Stimulated activated CD8-positive, alpha-beta memory T cell treated with anti-CD3 and anti-CD28 coated beads, Interleukin-4, amount 100 ng/mL, for 4 hours (primary cell): ENCODE measurements at places on chromosomes 7 and 10.
A peak's percentile ranks its signal among the peaks of the same experiment; 100 is the strongest.

GRCh38 chr7:151456782-151457181 lies 16.8 kb upstream of the CRYGN start:
- no peak for DNase-seq

DNA sequence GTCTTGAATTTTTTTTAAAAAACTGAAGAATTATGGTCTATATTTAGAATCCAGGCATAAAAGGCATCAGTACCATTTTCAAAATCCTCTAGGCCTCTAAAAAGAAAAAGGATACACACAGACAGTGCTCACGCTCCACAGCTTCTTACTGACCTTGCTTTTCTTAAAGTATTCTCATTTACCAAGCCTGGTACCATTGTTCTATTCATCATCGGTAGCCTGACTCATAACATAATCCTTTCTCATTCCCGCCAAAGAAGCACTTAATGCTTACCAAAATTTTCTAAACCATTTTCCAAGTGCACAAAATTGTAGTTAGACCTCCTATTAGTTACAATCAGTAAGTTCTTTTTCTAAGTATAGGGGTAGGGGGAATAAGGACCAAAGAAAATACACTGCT lies 54.6 kb downstream of the ATE1 start:
- no peak for DNase-seq

DNA sequence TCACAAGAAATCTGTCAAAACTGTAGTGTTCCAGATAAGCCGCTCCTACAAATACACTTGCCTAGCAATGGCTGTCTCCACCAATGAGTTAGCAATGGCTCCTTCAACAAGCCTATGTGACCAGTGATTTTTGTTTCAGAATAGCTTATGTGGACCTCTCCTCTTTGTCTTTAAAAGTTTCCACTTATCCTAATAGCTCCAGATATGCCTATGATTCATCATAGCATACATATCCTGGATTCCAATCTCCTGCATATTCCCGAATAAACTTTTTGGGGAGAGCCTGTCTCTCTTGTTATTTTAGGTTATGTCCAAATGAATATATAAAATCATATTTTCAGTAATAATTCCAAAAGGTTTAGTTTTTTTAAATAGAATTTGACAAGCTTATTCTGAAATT lies 510.6 kb downstream of the ARL4A start:
- no peak for DNase-seq

DNA sequence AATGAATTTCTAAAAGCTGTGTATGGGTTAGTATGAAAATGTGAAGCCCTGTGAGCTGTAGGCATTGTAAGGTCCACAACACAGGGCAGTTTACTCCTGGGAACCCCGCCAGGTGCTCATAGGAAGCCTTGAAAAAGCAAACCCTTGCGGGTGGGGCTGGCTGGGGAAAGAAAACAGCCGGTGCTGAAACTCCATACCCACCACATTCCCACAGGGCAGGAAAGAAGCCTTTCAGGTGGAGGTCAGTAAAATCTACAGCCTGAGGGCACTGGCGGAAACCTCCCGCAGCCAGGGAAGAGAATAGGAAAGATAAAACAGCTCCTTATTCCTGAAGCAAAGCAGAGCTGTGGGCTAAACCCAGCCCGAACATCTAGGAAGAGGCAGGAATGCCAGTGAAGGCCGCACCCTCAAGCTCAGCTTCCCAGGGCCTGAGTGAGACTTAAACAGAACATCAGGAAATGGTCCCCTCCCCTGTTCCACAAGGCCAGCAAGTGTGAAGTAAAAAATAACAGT lies 34.7 kb downstream of the PODXL start:
- no peak for DNase-seq

- no peak for DNase-seq
Observed at GRCh38 chr7:134184767-134185166, 57.6 kb downstream of the LRGUK start.

GRCh38 chr10:127009366-127009765 lies 104.1 kb downstream of the DOCK1 start:
- DNase-seq, result no peak

GRCh38 chr10:50540069-50540825 lies 83.5 kb downstream of the SGMS1 start:
- no peak for DNase-seq

DNA sequence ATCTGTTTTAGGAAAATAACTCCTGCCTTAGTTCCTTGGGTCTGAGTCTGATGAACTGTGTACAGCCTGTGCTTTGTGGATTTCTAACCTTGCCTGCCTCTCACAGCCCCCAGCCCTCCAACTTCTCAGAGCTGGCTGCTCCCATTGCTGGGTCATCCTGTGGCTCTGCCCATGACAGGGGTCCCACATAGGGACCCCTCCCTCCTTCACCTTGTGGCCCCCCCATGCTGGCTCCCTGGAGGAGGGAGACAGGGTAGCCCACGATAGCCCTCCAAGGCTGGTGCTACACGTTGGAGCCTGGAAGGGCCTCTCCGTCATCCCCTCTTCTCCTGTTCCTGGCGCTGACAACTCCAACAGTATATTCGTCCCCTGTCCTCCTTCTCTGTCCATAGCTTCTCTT lies 2.8 kb upstream of the DENND2A start:
- no peak for DNase-seq

- no peak for DNase-seq
Observed at GRCh38 chr10:95447685-95448084, 113.5 kb downstream of the SORBS1 start.

DNA sequence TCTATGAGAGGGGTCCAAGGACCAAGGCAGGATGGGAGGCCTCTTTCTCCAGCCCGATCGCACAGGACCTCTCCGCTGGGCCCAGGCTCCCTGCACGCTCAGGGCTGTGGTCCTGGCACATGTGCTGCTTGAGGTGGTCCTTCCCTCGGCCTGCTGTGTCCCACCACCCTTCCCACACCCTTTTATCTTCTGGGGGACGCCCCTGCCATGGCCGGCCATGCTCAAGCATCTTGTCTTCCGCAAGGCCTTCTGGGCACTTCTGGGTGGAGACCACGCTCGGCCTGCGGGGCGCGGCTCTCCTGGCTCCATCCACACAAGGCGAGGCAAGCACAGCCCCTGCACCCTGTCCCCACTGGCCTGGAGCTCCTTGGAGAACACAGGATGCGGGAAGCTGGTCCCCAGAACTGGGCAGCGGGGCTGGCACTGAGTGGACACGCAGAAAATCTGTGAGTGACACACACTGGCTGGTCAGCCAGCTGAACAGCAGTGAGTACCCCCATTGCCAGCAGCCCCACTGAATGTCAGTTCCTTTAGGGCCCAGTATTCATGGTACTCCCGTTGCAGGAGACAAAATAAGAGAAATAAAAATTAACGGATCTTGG lies 115.9 kb downstream of the TCERG1L start:
- no peak for DNase-seq

GRCh38 chr7:16211402-16211925 lies 209.9 kb downstream of the CRPPA start:
- no peak for DNase-seq

- DNase-seq, result no peak
Observed at GRCh38 chr7:117019786-117020590, 66.7 kb downstream of the ST7 start.

DNA sequence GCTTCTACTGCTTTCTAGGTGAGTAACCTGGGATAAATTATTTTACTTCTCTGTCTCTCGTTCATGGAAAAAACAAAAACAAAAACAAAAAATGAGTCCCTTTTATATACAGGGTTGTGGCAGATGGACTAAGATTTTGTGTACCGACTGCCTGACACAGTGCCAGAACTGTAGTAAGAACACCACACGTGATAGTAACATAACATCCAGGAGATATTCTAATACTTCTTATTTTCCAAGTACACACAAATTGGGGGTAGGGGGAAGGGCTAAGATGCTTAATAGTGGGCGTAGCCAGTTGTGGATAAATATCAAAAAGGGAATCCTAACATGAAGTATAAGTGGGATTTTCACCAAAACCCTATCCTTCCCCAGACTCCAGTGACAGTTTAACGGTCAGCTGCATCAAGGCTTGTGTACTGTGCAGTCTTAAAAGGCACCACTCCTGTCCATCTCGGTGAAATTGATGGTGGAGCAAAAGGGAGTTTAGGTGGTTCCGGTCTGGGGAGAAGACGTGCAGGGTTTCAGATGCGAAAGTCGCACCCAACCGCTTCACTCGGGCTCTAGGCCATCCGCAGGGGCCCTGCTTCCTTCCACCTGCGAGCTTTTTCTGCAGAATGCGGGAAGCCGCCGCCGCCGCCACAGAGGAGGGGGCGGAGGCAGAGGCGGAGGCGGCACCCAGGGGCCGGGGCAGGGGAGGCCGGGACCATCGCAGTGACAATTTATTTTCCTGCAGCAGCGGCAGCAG lies at the start of gene STAMBPL1:
Gene STAMBPL1, plus strand, starts transcription at position 712 of the 748 bp plus-strand sequence. CDS start 21,464 bp downstream, outside the sequence.
- DNase-seq, result peak; percentile 57

- no peak for DNase-seq
Observed at GRCh38 chr10:70866424-70866823, 21.9 kb downstream of the PCBD1 start.

DNA sequence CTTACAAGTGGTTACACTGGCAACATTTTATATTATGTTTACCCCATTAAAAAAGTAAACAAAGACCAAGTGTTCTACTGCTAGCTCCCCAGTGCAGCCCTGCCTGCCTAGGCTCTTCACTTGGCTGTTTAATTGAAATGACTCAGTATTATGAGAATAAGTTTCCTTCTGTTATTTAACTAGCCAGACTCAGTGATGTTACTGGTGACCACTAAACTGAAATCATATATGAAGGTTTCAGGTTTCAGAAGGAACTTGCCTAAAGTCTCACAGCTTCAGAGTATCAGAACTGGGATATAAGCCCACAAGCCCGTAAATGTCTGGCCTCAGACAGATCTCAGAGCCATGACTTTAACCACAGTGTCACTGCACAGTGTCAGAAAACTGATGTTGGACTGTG lies 66.8 kb upstream of the EXOC4 start:
- DNase-seq, result no peak

- no peak for DNase-seq
Observed at GRCh38 chr10:73529089-73529832, 33.4 kb upstream of the PPP3CB start.

- DNase-seq, result no peak
Observed at GRCh38 chr10:30439931-30440330, 5.9 kb downstream of the MAP3K8 start.

GRCh38 chr7:105713488-105714465 lies 132.5 kb upstream of the EFCAB10 start:
- no peak for DNase-seq

DNA sequence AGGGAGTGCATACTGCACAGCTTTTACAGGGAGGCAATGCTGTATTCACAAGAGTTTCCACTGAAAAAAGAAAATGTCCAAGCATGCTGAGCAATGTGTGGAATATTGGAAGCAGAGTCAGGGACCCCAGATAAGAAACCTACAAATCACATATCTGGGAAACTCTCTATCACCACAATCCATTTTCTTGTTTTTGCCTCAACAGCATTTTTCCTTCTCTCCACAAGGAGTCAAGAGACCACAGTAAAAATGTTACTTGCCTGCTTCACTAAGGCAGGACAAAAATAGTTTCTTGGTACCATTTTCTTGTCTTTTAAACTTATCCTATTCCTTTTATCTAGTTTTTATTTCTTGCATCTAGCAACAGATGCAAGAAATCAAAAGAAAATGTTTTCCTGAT lies 19.5 kb upstream of the PDE1C start:
- no peak for DNase-seq

GRCh38 chr10:71302874-71303568 lies 16.0 kb upstream of the SLC29A3 start:
- DNase-seq, result no peak

- DNase-seq, result no peak
Observed at GRCh38 chr10:31343551-31343950, 24.5 kb downstream of the ZEB1 start.

GRCh38 chr10:72322030-72322279 lies 32.8 kb downstream of the DNAJB12 start:
- DNase-seq, result no peak

DNA sequence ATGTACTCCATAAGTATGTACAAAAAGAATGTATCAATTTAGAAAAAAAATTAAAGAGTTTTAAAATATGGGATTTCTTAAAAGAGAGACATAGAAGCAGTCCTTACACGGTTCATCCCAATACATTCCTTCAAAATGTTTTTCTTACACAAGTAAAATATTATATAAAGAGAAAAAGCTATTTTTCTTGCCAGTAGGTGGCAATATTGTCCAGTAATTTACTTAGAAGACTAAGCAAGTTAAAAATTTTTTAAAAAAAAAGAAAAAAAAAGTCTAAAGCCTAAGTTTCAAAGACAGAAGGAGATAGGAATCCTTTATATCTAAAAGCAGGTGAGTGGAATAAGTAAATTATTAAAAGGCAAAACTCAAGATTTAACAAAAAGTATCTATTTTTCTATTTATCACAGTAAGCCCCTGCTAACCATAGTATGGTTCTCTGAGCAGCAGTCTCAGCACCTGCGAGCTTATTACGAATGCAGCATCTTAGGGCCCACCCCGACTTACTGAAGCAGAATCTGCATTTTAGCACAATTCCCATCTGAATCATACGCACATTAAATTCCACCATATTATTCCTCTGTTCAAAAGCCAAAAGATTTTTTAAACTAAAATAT lies 240.6 kb downstream of the DGKI start:
- no peak for DNase-seq

DNA sequence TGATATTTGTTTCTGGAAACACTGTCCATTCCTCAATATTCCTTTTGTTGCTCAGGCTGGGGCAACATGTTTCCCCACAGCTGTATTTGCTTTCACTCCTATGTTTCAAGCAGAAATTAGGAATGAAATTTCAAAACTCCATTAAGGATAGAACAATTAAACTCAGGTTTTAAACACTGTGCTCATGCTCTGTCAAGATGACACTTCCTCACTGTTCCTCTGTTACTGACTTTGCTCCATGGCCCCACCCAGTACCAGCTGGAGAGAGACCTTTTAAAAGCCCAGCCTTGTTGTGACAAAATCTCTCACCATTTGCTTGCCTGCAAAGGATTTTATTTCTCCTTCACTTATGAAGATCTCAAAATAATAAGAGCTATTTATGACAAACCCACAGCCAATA lies 197.4 kb downstream of the ELMO1 start:
- no peak for DNase-seq

GRCh38 chr10:772227-772637 lies 82.8 kb upstream of the DIP2C start:
- DNase-seq, result no peak

DNA sequence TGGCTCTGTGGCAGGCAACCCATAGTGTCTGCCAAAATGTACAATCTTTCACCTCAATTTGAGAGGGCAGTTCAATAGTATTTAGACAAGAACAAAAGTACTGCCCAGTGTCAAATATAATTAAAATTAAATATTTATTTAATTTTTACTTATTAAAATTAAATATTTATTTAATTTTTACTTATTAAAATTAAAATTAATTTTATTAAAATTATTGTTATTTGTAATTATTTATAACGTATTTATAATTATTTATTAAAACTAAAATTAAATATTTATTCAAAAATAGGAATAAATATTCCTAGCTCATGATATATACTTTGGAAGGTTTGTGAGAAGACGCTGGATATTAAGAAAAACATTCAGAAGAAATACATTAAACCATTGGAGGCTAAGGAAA lies 93.7 kb upstream of the CAV2 start:
- no peak for DNase-seq
